Stimulated activated CD4-positive, alpha-beta T cell treated with anti-CD3 and anti-CD28 coated beads, Interleukin-1b, Interleukin-23, amount 100 ng/mL, for 48 hours (primary cell): ENCODE measurements at places on chromosomes 13 and 19.

GRCh38 chr19:35929876-35930275 is 6.3 kb upstream of the LRFN3 start:
- DNase-seq = no peak

- DNase-seq = no peak
These were observed 163.0 kb upstream of the DACH1 start for GRCh38 chr13:72029981-72030380.

GRCh38 chr19:4575267-4576015 is 16.0 kb upstream of the SEMA6B start:
- no peak for DNase-seq

GRCh38 chr13:78121459-78122348 is 203.1 kb upstream of the EDNRB start:
- DNase-seq = peak; percentile 12

DNA sequence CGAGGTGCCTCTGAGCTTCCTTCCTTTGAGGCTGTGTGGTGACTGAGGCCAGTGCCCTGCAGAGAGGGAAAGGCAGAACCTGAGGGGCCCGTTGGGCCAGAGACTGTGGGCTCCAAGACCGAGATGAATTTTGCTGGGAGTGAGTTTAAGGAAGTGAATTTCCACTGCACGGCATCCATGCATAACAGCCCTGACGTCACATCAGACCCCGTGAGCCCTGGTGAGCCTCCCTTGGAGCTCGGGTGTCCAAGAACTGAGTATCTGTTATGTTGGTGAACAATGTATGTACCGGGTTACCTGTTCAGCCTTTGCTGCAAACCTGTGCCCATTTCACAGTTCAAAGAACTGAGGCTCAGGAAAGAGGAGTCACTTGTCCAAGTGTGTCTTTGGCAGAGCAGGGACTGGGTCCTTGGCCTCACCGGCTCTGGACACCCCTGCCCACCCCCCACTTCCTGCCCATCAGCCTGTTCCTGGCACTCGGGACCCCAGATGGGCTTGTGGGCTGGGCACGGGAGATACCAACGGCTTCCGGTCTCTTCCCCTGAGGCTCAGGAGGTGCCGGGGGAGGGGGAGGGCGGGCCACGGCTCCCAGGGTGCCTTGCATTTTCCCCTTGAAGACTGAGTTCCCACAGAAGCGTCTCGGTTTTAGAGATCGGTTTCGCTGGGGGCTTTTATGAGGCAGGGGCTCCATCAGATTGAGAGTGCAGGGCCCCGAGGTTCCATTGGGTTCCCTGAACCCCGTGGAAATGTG is 33.7 kb downstream of the NFILZ start:
- DNase-seq = peak; percentile 24

GRCh38 chr19:27776020-27776419 is 1436.9 kb downstream of the UQCRFS1 start:
- no peak for DNase-seq

DNA sequence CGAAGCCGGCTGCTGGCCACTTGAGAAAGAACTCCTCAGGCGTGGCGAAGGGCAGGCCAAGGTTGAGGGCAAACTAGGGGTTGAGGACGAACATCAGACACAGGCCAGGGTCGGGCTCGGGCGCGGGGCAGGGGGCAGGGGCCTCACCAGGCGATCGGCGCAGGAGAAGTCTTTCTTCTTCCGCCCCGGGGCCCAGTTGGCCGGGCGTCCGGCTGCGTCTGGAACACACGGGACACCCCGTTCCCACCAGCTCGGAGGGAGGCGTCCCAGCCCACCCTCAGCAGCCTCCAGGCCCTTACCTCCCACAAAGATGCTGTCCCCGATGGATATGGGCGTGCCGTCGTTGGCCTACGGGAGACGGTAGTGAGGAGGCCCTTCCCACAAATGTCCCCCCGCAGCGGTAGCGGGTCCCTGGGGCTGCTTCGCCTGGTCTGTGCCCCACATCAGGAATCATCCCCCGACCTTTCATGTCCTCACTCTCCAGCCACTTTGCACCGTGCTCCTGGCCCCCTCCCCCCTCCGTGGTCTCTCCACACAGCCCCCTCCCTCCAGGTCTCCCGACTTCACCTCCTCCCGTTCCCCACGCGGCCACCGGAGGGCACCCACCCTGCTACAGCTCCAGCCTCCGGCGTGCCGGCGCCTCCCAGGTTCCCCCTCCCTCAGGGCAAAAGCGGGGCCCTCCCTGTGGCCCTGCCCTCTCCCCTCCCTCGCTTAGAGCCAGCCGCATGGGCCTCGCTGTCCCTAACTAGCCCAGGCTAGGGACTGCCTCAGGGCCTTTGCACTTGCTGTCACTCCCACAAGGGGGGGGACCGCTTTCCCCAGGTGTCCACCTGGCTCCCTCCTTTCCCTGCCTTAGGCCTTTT is 4.8 kb downstream of the PNKP start:
- DNase-seq = no peak

DNA sequence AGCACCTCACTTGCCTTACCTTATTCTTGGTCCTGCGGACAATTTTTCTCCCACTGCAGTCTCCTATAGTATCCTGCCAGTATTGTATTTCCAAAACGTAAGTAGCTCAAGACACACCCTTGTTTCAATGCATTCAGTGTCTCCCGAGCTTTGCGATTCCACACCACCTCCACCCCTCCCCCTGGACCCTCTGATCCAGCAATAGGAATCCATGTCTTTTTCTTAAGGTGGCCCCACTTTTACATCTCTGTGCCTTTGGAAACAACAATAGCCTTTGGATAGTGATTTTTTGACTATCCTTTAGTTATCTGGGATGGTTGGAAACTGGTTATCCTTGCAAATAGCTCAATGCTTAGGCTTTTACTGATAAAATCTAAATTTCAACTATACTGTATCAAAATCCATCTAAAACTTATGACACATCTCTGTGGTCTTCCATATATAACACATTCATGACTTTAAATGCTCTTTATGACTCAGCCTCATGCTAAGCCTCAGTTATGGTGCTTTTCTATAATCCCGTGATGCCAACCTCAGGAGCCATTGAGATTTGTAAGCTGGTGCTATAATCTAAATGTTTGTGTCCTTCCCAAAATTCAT is 27.1 kb downstream of the FAM216B start:
- no peak for DNase-seq

DNA sequence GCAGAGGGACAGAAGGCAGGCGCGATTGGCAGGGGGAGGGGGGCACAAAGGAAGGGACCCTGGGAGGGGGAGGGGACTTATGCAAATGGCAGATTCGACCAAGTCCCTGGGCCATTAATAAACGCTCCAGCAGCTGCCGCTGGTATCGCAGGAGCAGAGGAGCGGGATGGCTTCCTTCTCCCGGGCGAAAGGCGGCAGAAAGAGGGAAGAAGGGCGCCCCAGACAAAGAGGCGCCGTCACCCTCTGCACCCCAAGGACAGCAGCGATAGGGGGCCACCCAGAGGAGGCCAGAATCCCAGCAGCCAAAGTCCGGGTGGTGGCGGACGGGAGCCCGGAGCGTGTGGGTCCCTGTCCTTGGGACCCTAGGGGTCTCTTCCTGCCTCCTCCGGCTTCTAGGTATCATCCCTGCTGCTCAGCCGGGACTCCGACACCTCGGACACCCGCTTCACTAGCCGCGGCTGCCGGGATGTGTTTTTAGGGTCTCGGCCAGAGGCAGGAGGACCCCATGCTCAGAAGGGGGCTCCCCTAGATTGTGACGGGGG is 1.9 kb downstream of the PTPRS start:
- DNase-seq = no peak

DNA sequence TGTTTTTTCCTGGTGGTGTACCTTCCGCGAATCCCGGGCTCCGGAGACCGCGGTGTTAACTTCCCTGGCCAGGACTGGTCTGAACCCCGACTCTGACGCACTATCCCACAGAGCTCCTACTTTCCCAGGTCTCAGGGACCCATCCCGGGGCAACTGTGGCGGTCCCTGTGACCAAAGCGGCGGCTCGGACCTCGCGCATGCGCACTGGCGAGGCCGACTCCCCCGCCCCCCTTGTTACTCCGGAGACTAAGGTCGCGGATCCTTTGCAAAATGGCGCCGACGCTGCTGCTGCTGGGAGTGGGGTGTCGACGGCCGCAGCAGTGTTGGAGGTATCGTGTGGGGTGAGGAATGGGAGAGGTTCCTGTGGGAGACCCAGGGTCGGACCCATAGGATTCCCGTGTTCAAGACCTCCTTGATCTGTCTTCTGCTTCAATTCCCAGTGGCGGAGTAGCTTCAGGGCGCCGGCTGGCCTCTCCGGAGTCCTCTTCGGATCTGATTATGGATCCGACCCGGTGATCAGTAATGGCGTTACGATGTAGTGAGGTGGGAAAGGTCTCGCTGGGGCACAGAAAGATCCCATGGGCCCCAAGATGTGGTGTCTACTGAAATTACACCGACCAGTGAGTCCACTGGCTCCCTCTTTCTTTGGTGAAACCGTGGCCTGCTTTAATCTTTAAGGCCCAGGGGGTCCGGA is 66.6 kb upstream of the ZNF527 start:
- peak; percentile 25 for DNase-seq

- DNase-seq = no peak
These were observed 100.0 kb upstream of the RAP2A start for GRCh38 chr13:97333983-97334382.

GRCh38 chr19:17404621-17405249 is 695 bp downstream of the BST2 start:
- peak; percentile 11 for DNase-seq

DNA sequence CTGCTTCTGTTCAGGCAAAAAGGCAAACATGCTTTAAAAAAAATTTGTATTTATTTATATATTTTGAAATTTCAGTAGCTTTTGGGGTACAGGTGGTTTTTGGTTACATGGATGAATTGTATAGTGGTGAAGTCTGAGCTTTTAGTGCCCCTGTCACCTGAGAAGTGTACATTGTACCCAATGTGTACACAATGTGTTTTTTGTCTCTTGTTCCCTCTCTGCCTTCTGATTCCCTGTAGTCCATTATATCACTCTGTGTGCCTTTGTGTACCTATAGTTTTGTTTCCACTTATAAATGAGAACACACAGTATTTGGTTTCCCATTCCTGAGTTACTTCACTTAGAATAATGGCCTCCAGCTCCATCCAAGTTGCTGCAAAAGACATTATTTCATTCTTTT is 77.4 kb downstream of the PDS5B start:
- DNase-seq = no peak

GRCh38 chr13:77817521-77817920 is 101.1 kb downstream of the EDNRB start:
- DNase-seq = no peak

GRCh38 chr19:45730368-45731288 is at the start of gene FBXO46:
TSS of gene FBXO46 (minus strand) at chr19:45730896. CDS start at chr19:45713495, 17,401 bp downstream.
- DNase-seq = peak; percentile 97

DNA sequence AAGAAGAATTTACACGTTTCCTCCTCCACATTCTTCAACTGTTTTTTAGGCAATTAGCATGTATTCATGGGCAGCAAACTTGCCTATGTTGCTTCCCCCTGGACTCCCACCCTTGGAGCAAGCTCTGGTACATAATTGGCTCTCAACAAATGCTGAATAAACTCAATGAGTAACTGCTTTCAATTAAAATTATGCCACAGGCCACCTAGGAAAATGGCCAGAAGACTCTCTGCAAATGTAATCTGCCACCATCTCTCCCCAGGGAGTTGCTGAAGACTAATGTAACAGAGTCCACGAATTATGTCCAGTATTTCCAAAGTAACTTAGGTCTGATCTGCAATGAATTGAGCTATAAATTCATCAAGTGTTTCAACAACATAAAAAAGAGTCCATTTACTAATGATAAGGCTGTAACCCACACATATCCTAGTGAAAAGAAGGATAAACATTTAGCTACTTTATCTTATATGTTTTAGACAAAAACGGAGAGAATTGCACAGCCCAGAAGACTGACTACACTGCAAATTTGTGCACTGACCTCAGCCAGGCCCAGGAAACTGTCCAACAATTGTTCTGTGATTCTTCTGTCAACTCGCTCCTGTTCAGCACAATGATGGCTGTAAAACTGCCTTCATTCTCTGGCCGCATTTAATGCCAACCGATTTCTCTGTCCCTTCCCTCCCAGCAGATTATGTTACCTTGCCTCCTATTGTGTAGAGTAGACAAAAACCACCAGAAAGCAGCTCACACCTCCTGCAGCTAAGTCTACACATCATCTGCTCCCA is 808.6 kb upstream of the ARGLU1 start:
- DNase-seq = no peak

DNA sequence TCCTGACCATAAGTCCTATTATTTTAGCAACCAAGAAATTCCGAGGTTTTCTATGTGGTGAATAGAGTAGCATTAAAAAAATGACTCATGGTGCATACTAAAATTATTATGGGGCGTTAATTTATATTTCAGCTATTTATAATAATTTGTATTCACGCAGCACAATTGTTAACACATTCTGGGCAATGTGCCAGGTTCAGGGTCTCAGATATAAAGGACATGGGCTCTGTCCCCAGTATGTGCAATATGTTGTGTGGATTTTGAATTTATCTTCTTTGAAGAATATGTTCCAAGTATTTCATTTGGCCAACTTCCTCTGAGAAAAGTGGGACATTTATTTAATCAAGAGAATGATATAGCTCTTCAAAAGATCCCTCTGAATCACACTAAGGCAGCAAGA is 1434.7 kb upstream of the PRR20A start:
- no peak for DNase-seq

DNA sequence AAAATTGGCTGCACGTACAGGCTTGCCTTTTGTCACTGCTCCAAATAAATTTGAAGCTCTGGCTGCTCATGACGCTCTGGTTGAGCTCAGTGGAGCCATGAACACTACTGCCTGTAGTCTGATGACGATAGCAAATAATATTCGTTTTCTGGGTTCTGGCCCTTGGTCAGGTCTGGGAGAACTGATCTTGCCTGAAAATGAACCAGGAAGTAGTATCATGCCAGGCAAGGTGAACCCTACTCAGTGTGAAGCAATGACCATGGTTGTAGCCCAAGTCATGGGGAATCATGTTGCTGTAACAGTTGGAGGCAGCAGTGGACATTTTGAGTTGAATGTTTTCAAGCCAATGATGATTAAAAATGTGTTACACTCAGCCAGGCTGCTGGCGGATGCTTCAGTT is 16.1 kb upstream of the AKAP11 start:
- DNase-seq = no peak

DNA sequence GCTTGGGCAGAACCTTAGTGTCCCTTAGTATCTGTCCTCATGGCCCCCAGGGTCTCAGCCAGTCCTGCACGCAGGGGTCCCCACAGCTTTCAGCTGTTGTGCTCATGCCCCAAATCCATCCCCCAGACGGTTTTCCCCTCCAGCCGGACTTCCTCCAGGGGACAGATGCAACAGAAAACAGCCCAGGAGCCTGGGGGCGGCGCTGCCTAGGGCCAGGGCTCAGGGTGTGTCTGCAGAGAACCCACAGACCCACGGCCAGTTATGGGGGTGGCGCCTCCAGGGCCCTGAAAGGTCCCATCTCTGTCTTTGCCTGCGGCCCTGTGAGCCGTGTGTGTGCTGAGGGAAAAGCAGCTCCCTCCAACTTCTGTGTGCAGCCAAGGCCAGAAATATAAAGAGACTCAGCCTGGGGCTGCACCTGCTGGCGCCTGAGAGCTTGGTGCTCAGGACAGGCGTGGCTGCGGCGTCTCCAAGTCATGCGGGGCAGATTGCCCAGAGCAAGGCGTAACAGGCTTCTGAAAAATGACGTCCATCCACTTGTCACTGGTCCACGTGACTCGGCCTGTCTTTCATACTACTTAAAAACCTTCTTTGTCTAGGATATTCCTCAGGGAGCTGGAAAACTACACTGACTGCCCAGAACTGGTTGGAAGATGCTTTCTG is 22.1 kb upstream of the F7 start:
- DNase-seq = no peak
